ENCODE measurements at places on chromosomes 5 and 9. TPM values are rescaled to one million over a fixed set of nuclear protein-coding genes. Genes with fewer than 3 reads are reported as not detected.

TMEM215 gene
- polyA plus RNA-seq = 0.33 TPM

FBXL7 gene
- polyA plus RNA-seq = 25.9 TPM

RECK gene
- 5.4 TPM for polyA plus RNA-seq

C7 gene
- polyA plus RNA-seq = 0.08 TPM

QRFP gene
- not detected for polyA plus RNA-seq

KIF27 gene
- polyA plus RNA-seq = 0.24 TPM

GLRX gene
- 31.2 TPM for polyA plus RNA-seq

SLC6A3 gene
- 0.91 TPM for polyA plus RNA-seq

HK3 gene
- not detected for polyA plus RNA-seq

CCL21 gene
- not detected for polyA plus RNA-seq

TXNDC8 gene
- polyA plus RNA-seq = not detected

NEUROG1 gene
- not detected for polyA plus RNA-seq

PCDHGB5 gene
- 1.1 TPM for polyA plus RNA-seq

HINT2 gene
- polyA plus RNA-seq = 62.1 TPM

MYORG gene
- 1.4 TPM for polyA plus RNA-seq

HTR4 gene
- polyA plus RNA-seq = not detected

PCDHA6 gene
- 0.71 TPM for polyA plus RNA-seq

HAVCR2 gene
- polyA plus RNA-seq = 0.06 TPM

CKMT2 gene
- polyA plus RNA-seq = 5.0 TPM

CD72 gene
- 4.5 TPM for polyA plus RNA-seq

FSTL4 gene
- polyA plus RNA-seq = 3.1 TPM

PCDHGA10 gene
- polyA plus RNA-seq = 6.4 TPM

PCDHB11 gene
- polyA plus RNA-seq = 0.63 TPM

Data from H1 (cell line).